ENCODE measurements at places on chromosomes 5 and 9.
A peak's percentile ranks its signal among the peaks of the same experiment; 100 is the strongest.

GRCh38 chr9:126357074-126357473, 30.4 kb downstream of the MVB12B start:
- no peak for DNase-seq

GRCh38 chr5:78915170-78915569, 69.9 kb downstream of the ARSB start:
- no peak for DNase-seq

DNA sequence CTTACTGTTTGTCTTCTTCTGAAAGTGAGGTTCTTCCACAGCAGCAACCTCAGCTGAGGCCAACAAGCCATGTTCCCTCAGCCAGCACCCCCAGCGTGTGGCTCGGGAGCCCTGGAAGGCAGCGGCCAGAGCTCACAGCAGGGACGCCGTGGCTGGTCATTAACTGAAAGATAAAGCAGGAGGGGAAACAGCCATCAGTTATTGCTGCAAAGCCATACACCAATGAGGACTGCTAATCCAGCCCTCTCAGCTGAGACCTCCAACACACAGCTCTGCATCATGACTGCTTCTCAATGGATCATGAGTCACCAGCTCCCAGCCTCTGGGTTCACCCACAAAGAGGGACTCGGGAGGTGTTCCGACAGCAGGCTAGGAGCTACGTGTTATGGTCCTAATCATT, 24.3 kb downstream of the ABCA1 start:
- no peak for DNase-seq

GRCh38 chr9:97615439-97616072, 17.6 kb downstream of the TSTD2 start:
- DNase-seq, result peak; percentile 30

GRCh38 chr9:117644133-117644931, 59.9 kb upstream of the TLR4 start:
- DNase-seq, result peak; percentile 89
